ENCODE measurements at places on chromosomes 4 and X.

DNA sequence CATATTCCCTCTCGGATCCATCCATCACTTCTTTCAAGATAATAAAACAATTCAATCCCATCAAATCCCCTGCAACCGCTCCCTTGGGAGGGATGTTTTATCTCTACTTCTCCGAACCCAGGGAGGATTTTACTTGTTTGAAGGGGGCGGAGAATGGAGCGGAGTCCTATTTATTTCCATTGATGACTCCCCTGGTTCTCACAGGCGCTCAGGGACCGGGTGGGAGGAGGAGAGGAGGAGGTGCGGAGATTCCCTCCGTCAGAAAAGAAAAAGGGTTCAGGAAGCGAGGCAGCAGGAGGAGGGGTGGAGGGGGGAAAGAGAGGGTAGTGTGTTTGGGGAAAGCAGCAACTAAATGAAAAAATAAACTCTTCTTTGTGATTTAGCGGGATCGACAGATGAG lies 2.1 kb downstream of the NDNF start:
- DNase-seq: no peak

- DNase-seq: no peak
Measured at GRCh38 chr4:140818433-140818832, 62.2 kb upstream of the TBC1D9 start.

- DNase-seq: no peak
Measured at GRCh38 chrX:109347632-109348031, 134.3 kb downstream of the GUCY2F start.

- DNase-seq: peak; percentile 83
Measured at GRCh38 chrX:131783555-131784308, 239.4 kb upstream of the STK26 start.

- DNase-seq: no peak
Measured at GRCh38 chr4:156672492-156673305, 298.9 kb downstream of the PDGFC start.

DNA sequence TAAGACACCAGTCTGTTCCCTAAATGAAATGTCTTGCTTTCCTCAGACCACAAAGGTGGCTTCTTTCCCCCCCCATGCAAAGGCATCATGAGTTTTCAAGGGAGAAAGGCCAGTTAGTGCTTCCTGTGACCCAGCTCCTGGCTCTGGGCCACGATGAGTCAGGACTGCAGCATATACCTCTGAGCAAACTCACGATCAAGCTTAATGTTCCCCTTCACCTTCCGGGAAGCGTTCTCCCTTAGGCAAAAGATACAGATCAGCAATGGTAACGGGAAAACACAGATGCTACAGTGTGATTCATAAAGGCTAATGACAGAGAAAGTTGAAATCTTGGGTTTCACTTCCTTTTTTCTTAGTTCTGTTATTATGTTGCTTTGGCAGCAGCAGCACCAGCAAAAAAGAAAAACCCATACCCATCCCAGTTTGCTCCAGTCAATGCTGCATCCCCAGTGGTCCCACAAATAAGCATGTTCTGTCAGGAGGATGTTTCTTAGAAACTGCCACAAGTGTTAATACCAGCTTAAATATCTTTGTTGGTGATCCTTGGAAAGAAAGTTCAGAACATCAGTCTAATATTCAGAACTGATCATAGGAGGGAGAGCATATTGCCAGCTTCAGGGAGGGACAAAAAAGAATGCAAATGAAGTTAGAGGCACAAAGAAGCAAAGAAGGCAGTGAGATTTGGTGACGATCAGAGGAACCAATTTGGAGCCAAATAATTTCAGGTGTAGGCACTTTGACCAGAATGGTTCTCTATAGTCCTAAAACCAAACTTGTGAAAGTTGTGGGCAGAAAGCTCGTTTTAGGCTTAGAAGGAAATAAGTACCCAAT lies 41.2 kb downstream of the LONRF3 start:
- peak; percentile 39 for DNase-seq

- no peak for DNase-seq
Measured at GRCh38 chr4:106140601-106141000, 175.4 kb downstream of the TBCK start.

DNA sequence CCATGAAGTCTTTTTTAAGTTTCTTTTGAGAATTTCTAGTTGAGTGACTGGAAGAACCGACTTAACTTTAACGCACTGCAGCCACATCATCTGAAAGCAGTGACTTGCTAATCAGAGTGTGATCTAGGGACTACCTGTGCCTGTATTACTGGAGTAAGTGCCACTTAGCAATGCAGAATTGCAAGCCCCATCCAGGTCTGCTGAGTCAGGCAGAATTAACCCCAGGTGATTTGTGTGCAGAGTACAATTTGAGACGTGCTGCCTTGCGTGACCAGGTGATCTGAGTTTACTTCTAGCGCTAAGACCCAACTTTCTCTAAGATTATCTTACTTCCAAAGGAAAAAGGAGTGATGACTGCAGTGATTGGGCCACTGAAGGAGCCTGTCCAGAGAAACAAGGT lies 85.3 kb downstream of the CLCN4 start:
- DNase-seq: no peak

- no peak for DNase-seq
Measured at GRCh38 chr4:15501941-15502340, 32.3 kb downstream of the CC2D2A start.

DNA sequence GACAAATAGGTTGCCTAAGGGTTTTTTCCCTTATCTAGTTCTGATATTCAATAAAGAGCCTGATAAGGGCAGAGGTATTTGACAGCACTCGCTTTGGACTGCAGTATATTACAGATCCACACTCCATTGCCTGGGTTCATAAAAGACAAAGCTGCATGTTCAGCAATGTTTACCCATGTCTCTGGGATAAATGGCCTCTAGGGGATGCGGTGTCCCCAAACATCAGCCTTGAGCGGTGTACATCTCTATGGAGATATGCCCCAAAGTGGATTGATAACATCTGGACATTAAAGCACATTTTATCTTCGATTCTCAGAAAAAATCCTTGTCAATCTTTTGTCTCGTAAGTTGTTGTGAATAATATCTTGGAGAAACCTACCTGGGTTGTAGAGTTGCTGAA lies 660.8 kb upstream of the AADAT start:
- no peak for DNase-seq

DNA sequence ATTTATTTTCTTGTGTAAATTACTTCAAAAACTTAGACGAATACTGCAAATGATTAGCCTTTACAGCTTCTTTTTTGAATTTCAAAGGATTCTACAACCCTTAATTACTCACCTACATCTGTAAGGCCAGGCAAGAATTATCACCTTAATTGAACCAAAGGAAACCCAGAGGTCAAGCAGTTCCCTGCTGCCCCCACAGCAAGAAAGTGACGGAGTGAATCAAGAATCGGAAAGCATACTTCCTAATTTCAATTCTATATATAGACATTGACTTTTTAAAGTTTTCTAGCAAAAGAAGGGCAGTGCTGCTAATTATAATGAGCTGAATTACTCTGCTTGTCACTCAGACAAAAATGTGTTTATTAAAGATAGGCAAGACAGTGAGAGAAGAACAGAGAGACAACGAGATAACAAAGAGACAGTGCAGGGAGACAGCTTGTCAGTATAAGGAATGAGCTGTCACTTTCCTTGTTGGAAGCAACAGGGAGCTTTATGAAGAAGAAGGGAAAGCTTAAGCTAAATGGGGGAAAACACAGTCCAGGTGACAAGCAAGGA lies 47.5 kb upstream of the SPANXN4 start:
- DNase-seq: no peak

DNA sequence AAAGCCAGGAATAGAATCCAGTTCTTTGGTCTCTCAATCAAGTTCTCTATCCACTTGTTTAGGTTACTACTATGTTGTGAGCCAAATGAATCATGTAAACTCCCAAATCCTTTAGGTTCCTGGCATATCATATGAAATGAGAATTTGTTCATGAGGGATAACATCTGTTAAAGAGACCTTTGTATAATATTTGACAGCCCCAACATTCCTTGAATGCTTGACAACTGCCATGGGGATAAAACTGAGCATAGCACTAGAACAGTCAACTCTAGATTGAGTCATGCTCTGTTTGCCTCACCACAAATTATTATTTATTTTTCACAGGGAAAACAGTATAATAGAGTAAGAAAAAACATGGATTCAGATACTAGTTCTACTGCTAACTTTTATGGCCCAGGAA lies 93.3 kb downstream of the NAA11 start:
- DNase-seq: no peak

GRCh38 chr4:24372881-24373280 lies 211.5 kb downstream of the DHX15 start:
- DNase-seq: no peak

- DNase-seq: no peak
Measured at GRCh38 chr4:152063621-152064240, 302.9 kb upstream of the GATB start.

All from stimulated activated CD4-positive, alpha-beta T cell treated with anti-CD3 and anti-CD28 coated beads, Interleukin-12 subunit alpha, Interleukin-12 subunit beta, amount 100 ng/mL, for 48 hours (primary cell).